ENCODE measurements at places on chromosomes 3 and 15. TPM values are rescaled to one million over a fixed set of nuclear protein-coding genes. Genes with fewer than 3 reads are reported as not detected.

DNA sequence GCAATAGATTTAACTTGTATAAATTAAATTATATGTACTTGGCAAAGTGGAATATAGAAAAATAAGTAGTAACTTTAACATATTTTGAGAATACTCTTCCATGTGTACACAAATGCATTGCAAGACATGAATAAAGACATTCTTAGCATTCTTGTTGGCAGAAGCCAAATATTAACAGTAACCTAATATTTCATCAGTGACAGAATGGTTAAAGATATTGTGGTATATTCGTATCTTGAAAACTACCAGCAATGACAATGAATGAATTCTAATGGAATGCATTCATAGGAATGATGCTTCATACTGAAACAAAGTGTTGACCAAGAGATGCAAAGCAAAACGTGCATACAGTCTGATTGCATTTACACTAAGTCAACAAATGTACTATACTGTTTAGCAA is 524.7 kb downstream of the GRM7 start:
- no peak for DNase-seq

- no peak for DNase-seq
Measured at GRCh38 chr3:97817965-97818364, 3.8 kb upstream of the CRYBG3 start.

Gene LRTM1
- not detected for total RNA-seq

- DNase-seq = no peak
Measured at GRCh38 chr3:89042236-89042835, 65.1 kb upstream of the EPHA3 start.

Gene RARRES1
- total RNA-seq = 1,195 TPM

DNA sequence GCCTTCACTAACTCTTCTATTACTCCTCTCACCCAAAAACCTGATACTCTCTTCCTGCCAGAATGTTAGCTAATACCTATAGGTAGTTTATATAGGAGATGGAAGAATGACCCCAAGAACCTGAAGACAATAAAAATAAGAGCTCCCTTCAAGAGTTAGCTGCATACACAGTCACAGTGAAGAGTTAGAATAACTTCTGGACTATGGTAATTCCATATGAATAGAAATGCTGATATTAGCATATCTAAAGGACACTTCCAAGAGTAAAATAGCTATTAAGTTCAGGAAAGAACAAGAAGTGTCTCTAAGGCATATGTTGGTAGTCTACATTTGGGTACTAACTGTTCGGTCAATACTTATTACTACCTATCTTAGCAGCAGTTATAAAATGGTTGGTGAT is 134.2 kb downstream of the VGLL3 start:
- DNase-seq = no peak

GRCh38 chr3:62277450-62277849 is 95.9 kb downstream of the FEZF2 start:
- DNase-seq = no peak

DNA sequence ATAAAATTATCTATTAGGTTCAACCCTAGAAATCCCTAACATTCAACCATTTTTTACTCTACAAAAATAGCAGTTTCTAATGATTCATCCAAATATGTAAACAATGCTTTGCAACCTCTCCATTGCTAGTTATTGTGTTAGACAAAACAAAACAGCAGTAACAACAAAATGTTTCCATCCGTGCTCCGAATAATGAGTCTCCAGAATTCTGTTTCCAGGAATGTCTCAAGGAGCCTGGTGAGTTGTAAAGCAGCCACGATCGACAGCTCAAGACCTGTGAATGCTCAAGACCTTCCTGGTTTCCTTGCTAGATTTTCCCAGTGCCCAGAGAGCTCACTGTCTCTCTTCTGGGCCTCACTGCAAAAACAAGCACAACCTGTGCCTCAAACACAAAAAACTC is 49.9 kb downstream of the CHRD start:
- no peak for DNase-seq

Gene FOXL2NB
- 0.51 TPM for total RNA-seq

- no peak for DNase-seq
Measured at GRCh38 chr3:37693511-37694283, 168.0 kb upstream of the CTDSPL start.

GRCh38 chr3:177932750-177933660 is 603.2 kb upstream of the KCNMB2 start:
- no peak for DNase-seq

- DNase-seq = no peak
Measured at GRCh38 chr15:85704066-85704465, 90.7 kb downstream of the KLHL25 start.

GRCh38 chr3:64900156-64900555 is 212.4 kb upstream of the ADAMTS9 start:
- DNase-seq = no peak

- DNase-seq = no peak
Measured at GRCh38 chr15:81530271-81530691, 156.3 kb upstream of the TMC3 start.

DNA sequence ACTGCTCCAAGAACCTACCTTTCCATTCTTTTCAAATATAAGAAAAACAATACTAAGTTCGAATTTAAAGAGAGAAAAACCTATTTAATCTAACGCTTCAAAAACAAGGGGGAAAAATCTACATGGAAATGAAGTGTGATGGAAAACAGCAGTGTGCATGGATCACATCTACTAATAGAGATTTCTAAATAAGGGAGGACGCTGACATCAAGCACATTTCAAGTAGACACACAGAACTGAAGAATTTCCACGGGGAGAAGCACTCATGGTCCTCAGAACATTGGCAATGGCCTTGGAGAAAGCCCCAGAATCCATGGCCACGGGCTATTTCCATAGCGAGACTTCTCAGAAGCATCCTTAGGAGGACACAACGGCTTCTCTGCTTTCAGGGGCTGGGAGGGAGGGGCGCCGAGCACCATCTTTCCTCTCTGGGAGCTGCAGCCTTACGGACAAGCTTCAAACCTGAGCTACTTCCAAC is 1.0 kb downstream of the TASOR start:
- no peak for DNase-seq

Gene TMCO5A
- not detected for total RNA-seq

Gene CLDN16
- total RNA-seq = 4.8 TPM

GRCh38 chr15:71197620-71198019 is 82.3 kb downstream of the THSD4 start:
- DNase-seq = no peak

GRCh38 chr3:36814776-36815175 is 50.4 kb upstream of the DCLK3 start:
- DNase-seq = no peak

GRCh38 chr3:173398111-173398479 is 551 bp downstream of the NLGN1 start:
- DNase-seq = no peak

Gene PLSCR2
- 2.9 TPM for total RNA-seq

DNA sequence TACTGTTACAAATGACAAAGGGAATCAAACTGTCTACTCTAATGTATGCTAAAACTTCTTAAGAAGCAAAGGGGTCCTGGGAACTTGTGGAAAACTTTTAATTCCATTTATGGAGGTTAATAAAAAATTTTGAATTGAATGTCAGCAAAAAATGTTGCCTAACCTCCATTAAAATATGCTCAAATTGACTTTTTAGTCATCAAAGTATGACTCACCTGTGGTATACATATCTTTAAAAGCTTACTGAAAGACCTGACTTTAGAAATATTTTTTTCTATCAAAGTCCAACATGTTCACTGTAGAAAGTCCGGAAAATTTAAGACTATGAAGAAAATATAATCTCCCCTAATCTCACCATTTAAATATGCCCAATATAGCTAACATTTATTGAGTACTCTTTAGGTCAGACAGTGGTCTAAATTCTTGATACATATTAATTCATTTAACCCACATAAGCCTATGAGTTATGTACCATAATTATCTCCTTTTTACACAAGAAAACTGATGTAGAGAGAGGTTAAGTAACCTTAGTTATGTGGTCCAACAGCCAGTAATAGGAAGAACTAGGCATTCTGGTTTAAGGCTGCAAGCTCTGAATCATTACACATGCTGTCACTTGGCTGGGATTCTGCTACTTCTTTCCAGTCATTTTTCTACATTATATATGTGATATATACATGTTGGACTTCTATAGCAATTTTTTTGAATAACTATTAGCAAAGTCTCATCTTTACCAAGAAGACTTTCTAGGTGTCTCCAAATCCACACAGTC is 83.6 kb downstream of the PDZRN3 start:
- no peak for DNase-seq

- no peak for DNase-seq
Measured at GRCh38 chr3:147408188-147409100, 721 bp upstream of the ZIC1 start.

DNA sequence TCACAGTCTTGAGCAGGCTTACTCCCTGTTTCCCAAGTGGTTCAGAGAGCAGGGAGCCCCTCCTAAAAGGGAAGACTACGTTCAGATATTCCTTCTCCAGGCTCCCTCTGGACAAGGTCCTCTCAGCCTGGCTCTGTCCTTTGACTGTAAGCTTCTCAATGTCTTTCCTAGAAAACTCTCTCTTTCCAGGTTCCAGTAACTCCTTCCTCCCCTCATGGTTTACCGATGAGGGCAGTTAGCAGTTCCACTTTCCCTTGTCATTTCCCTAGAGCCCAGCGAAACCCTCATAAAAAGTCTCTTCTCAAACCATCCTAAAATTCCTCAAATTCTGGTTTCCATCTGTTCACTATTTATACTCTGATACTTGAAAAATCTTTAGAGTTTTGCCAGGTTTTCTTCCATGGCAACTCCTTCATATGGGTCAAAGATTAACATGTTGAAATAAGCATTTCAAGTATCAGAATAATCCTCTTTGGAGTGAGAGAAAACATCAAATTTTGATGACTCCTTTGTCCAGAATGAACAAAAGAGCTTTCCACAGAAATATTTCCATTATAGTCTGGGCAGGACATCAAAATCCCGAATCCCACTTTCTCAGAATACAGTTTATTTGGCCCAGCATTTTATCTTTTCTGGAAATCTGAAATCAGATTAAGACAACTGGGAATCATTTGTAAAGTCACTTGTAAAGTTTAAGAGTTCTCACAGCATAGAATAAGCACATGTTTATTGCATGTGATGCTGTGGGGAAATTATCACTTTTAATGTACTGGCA is 599.4 kb downstream of the UNC13C start:
- no peak for DNase-seq

- DNase-seq = no peak
Measured at GRCh38 chr3:51622868-51623267, 48.2 kb upstream of the TEX264 start.

Gene GABRA5
- not detected for total RNA-seq

DNA sequence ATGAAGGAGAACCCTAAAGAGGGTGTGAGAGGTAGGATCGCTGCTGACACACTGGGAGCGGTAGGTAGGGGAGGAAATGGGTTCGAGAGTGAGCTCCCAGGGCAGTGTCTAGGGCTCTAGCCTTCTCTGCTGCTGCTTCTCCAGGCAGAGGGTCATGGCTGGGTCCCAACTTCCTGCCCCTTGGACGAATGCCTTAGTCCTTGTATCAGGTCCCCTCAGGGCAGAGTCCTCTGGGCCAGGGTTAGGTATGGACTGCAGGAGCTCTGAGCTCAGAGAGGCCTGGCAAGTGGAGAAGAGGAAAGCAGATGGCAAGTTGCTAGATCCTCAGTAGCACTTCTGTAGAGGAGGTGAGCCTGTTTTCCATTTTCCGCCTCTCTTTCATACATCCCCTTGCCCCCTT is 2.9 kb downstream of the CORO2B start:
- DNase-seq = no peak

Gene WDR93
- total RNA-seq = not detected

Gene CYP11A1
- not detected for total RNA-seq

DNA sequence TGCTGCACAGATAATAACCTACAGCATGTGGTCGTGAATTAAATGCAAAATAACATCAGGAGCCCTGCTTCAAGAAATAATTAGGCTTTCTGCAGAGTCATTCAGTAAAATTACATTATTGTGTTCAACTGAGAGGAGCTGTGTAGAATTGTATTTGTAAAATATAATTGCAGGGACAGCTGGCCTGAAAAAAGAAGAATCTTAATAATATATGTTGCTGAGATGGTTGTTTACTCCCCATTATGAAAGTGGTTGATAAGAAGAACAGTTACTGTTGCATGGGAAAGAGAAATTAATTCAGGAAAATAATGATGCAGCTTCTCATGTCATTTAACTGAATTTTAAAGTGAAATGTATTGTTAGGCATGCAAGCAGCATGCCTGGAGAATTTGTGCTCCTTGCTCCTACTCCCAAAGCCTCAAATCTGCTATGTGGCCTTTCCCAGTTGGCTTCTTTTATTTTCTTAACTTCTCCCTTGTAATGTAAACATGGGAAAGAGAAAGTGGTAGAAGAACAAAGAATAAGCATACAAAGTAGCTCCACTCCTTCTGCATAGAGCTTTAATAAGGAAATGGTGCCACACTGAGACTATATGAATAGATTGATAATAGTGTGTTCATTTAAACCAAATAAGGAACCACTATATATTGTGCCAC is 100.1 kb downstream of the VGLL3 start:
- DNase-seq = no peak

Gene CCDC13
- 0.68 TPM for total RNA-seq

DNA sequence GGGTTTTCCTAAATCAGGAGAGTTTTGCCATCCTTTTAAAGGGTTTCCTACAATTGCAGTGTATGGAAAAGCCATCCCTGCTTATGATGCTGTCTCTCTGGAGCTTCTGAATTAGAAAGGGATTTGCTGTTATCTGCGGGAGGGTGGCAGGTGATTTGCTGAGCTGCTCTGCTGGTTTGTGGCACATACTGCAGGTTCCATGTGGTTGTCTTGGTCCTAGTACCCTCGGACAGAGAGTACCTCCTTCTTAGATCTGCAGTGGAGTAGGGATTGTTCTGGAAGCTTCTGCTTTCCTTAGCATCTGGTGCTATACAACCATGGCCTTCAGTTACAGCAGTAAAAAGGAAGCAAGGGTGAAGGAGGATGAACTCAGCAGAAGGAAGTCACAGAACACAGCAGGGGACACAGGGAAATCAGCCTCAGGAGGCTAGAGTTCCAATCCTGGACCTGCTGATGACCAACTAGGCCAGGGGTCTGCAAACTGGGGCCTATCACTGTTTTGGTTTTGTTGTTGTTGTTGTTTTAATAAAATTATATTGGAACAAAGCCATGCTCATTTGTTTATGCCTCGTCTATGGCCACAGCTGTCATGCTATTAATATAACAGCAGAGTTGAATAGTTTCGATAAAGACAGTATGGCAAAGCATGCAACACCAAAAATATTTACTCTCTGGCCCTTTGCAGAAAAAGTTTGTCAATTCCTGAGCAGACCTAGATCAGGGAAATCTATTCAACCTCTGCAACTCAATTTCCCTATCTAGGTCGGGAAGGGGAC is 39.5 kb downstream of the STARD5 start:
- no peak for DNase-seq

DNA sequence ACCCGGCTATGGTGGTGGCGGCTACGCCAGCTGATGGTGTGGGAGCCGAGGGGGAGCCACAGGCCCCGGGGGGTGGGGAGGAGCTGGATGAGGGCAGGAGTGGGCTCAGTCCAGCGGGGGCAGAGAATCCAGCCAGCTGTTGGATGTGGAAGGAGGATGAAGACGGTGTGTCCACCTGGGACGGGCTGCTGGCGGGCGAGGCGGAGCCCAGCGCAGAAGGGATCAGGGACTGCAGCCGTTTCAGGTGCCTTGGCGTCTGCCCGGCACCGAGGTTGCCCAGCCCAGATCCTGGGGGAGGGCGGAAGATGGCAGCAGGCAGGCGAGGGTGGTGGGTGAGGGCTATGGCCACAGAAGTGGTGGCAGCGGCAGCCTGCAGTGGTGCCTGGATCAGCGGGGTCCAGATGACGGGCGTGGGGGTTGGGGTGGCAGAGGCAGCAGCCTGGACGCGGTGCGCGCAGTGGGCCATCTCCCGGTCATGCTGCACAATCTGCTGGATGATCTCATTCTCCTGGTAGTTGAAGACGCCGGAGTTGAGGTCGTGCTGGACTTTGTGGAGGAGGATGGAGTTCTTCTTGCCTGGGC is 45.3 kb downstream of the HCN4 start:
- DNase-seq = no peak

Gene PLXNA1
- total RNA-seq = 81.1 TPM

Gene OTOL1
- not detected for total RNA-seq

Measured in Calu3 (cell line).